ENCODE measurements at places on chromosomes 7 and 10.

DNA sequence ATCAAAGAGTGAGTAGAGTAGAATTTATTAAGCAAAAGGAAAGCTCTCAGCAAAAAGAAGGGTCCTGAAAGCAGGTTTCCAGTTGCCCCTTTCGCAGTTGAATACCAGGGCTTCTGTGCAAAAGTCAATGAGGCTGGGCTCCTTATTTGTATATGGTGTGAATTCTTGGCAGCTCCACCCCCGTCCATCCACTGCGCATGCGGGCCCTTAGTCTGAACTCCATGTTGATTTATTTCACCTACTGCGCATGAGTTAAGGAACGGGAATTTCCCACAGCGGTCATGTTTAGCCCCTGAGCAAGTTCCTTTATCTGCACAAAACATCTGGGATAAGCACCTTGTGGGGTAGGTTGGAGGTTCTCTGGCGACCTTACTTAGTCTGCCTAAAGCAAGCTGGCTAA is 325.6 kb downstream of the ZWINT start:
- DNase-seq = no peak

DNA sequence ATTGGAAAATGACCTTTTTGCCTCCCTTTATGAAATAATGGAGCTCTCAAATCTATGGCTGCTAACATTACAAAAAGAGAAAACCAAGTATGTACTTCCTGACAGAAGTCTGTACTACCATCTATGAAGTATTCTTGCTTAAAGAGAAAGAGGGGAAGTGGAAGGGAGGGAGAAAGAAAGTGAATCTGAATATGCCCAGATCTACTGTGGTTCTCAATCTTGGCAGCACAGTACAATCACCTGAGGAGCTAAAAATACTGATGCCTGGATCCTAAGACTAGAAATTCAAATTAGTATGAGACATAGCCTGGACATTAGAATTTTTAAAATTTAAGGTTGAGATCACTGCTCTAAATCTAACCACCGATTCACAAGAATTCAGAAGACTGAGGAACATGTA is 85.2 kb downstream of the IGF2BP3 start:
- no peak for DNase-seq

- DNase-seq = peak; percentile 11
Measured at GRCh38 chr7:120856621-120857352, 1.2 kb downstream of the TSPAN12 start.

DNA sequence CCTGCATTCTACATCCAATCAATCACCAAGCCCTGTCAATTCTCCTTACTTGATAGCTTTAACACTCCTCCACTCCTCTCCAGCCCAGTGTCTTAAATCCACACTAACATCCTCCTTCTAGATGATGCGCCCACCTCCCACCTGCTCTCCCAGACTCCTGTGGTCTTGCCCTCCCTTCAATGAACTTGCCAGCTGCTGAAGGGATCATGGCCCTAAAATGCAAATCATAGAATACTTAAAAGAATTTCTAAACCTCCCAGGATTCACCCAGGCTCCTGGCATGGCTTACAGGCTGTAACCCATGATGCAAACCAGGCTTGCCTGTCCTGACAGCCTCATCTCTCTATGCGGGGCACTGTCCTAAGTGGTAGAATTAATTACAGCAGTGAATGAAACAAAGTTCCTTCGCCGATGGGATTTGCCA is 43.6 kb downstream of the SYPL1 start:
- DNase-seq = no peak

DNA sequence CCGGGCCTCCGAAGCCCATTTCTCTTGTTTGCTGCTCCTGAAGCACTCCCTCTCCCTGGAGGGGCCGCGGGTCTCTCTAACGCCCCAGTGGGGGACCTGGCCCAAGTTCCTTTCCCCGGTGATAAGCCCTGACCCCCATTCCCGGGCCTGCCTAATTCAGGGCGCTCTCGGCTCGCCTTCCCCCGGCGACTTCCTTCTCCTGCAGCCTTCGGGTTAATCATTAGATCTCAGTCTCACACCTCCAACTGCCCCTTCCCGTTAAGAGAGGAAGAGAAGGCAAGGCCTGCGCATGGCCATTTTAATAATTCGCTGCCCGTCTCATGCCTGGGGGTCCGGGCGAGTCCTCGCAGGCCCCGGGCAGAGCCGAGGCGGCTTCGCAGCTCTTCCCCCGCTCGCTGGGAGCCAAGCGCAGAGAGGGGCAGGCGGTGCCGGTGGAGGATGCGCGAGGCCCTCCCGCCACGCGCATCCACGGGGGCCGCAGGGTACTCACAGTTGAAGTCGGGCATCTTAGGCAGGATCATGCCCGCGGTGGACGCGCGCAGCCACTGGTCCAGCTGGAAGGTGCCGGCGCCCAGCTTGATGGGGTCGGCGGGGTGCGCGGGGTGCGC is 1.2 kb downstream of the MNX1 start:
- DNase-seq = no peak
